ENCODE measurements at places on chromosomes 1 and 21. TPM values are rescaled to one million over a fixed set of nuclear protein-coding genes. Genes with fewer than 3 reads are reported as not detected.

Gene NR1I3
- total RNA-seq: not detected

Gene BCAS2
- 15.4 TPM for total RNA-seq

Gene RHD
- total RNA-seq: 0.28 TPM

Gene IFNLR1
- not detected for total RNA-seq

Gene SEC22B
- 78.9 TPM for total RNA-seq

Gene NTRK1
- total RNA-seq: not detected

Gene SLC45A3
- 1.1 TPM for total RNA-seq

Gene ATP1A4
- not detected for total RNA-seq

Gene CACNA1S
- not detected for total RNA-seq

Gene C4BPB
- not detected for total RNA-seq

Gene MYBPH
- total RNA-seq: not detected

Gene RUNX1
- total RNA-seq: 56.5 TPM

Gene KLF17
- total RNA-seq: 0.28 TPM

Gene PIGR
- not detected for total RNA-seq

Gene PRAMEF27
- total RNA-seq: not detected

Gene ELAPOR1
- total RNA-seq: 0.28 TPM

Gene C1orf56
- 0.54 TPM for total RNA-seq

Gene TRIM67
- not detected for total RNA-seq

Gene BSND
- total RNA-seq: not detected

Gene GBP7
- total RNA-seq: not detected

Gene IGSF21
- not detected for total RNA-seq

Gene NBPF20
- total RNA-seq: 3.1 TPM

Gene TGFBR3
- total RNA-seq: 8.3 TPM

Gene AQP10
- total RNA-seq: not detected

Gene FCAMR
- not detected for total RNA-seq

Gene SMPDL3B
- not detected for total RNA-seq

Gene OR6K3
- total RNA-seq: not detected

Gene SERPINC1
- total RNA-seq: not detected

Gene RAP1A
- total RNA-seq: 18.1 TPM

Gene TNFAIP8L2
- not detected for total RNA-seq
